Effector memory CD4-positive, alpha-beta T cell (primary cell): ENCODE measurements at places on chromosomes 6 and 20.

DNA sequence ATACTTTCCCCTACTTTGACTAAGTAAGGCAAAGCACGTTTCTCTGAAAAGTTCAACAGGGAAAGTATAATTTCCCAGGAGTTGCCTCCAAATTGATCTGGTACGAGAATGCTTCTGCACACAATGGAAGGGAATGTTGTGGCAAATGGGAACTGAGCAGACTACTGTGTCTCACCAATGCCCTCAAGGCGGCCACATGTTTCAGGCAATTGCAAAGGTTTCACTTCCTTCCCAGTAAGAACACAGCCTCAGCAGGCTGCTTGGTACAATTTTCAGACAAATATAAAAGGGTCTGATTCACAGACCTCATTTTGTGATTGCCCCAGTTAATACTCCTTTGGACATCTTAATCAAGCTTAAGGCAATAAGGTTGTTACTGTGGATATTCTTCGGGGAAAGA lies 71.2 kb downstream of the KIAA0319 start:
- no peaks in the 10 kb centered on the region for H3K27me3 ChIP-seq
- H3K4me3 ChIP-seq = no peak overlapping the region
- no peaks in the 10 kb centered on the region for H3K36me3 ChIP-seq
- no peak for DNase-seq
- no peaks in the 10 kb centered on the region for H3K4me1 ChIP-seq

DNA sequence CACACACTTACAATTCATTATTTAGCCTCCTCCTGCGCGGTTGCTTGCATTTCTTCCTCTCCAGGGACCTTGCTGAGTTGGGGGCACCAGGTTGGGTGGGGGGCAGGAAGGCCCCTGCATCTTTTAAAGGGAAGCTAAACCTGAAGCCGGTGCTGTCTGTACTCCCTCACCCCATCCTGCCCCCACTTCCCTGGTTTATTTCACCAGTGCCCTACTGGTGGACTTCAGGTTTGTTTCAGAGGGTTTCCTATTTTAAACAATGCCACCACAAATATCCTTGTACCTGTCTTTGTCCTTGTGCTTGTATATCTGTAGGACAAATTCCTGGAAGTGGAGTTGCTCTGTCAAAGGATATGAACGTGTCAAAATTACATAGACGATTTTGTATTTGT lies 21.0 kb downstream of the PTK7 start:
- no peak overlapping the region for H3K4me3 ChIP-seq
- no peak overlapping the region for H3K27ac ChIP-seq
- no peak for DNase-seq
- no peaks in the 10 kb centered on the region for H3K4me1 ChIP-seq

- peaks cover 17% of the 10 kb centered on the region for H3K27me3 ChIP-seq
- no peak for DNase-seq
- no peak overlapping the region for H3K4me3 ChIP-seq
- no peak overlapping the region for H3K27ac ChIP-seq
Observed at GRCh38 chr6:10401632-10402223, 13.1 kb downstream of the TFAP2A start.

GRCh38 chr20:8639112-8639778 lies 429.6 kb upstream of the PLCB4 start:
- DNase-seq = no peak
- H3K36me3 ChIP-seq = no peaks in the 10 kb centered on the region
- no peaks in the 10 kb centered on the region for H3K4me1 ChIP-seq
- H3K27me3 ChIP-seq = no peaks in the 10 kb centered on the region
- H3K27ac ChIP-seq = no peak overlapping the region

DNA sequence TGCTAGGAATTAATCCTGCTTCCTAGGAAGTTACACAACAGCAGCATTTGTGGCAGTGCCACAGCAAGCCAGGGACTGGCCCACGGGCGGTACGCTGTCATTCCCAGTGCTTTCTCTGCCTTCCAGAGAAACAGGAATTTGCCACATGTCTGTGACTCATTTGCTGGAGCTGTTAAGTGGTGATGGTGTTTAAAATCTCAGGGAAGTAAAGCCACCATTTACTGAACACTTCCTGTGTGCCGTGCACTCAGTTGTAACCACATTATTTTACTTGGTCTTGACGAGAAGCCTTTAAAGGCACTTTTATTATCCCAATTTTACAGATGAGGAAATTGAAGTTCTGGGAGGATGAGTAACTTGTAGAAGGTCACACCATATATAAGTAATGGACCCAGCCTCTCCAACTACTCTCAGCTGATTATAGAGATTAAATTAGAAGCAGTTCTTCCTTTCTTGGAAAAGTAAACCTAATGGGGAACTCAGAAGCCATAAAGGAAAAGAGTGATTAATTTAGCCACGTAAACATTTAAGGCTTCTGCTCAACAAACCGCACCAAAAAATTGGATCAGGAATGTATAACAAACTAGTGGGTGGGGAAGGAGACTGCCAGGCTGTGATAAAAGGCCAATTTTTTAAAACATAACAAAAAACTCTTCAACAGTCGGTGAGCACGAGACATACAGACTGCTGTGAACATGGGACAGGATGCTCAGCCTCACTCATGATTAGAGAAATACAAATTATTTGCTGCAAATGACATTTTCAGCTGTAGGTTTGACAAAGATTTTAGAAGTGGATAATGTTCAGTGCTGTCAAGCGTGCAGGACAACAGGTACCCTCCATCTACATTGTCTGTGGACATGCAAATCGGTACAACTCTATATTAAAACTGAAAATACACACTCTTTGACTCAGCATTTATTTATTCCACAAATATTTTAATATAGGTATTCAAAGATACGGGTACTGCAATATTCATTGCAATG lies 311.2 kb downstream of the NRN1 start:
- H3K27me3 ChIP-seq = no peaks in the 10 kb centered on the region
- no peak overlapping the region for H3K4me3 ChIP-seq
- no peaks in the 10 kb centered on the region for H3K4me1 ChIP-seq

DNA sequence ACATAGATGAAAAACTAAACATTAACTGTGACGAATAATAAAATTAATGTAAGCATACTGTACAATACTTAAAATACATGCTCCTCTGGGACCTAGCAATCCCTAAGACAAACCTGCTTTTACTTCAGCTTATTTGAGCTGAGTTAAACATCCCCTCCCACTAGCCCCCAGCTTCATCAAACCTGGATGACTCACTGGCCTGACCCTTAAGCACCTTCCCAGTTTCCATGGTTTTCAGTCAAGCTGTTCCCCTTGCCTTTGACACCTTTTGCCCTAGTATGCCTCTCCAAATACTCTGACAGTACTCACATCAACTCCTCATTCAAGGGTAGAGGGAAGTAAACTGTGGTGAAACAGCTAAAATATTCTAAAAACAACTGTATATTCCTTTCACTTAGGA lies 4.2 kb downstream of the ELOVL4 start:
- H3K27me3 ChIP-seq = peaks cover 11% of the 10 kb centered on the region
- no peaks in the 10 kb centered on the region for H3K36me3 ChIP-seq
- no peak overlapping the region for H3K27ac ChIP-seq

DNA sequence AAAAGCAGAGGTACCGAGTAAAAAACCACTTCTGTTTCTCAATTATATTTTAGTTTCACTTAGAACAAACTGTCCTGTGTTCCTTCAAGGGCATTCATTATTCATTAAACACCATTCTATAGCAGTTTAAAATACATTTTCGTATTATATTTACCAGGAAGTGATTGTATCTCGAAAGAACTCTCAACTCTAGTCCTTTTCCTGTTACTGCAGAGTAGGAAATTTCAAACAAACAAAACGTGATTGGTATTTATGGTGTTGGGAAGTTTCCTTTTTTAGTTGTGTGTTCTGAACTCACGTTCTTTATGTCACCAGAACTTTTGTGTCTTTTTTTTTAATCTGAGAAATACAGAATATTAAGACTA lies 139.5 kb upstream of the BTBD3 start:
- no peak overlapping the region for H3K27ac ChIP-seq
- no peaks in the 10 kb centered on the region for H3K27me3 ChIP-seq
- H3K4me1 ChIP-seq = no peaks in the 10 kb centered on the region
- no peak for DNase-seq
- no peak overlapping the region for H3K4me3 ChIP-seq

DNA sequence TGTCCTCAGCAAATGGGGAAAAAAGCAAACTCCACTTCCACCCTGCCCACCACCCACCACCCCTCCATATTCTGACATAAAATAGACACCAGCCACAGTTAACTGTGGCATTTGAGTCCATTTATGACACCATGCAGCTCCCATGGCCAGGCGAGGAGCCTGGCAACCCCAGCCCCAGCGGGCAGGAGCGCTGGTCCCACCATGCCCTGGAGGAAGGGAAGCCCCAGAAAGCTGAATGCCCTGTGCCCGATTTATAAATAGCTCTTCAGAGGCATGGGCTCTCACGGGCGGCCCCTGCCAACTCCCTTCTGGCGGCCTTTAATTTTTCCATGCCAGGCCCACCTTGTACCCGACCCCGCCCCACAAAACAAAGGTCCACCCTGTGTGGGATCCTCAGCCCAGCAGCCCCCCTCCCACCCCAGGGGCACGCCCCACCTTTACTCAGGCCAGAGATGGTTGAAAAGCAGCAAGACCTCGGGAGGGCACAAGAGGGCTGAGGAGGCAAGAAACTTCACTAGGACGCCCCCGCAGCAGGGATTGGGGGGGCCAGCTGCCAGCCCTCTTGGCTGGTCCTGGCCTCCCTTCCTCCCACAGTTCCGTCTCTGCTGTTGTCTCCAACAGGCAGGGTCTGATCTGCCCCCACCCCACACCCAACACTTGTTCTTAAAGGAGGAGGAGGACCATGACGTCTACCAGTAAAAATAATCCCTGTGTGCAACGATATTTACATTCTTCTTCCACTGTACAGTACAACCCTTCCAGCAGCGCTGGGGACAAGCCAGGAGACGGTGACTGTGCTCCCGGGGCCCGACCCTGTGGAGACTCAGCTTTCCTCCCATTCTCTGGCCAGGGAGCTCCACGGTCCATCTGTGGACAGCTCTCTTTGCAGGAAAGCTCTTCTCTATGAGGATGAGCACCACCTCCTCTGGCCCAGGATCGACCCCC lies 115.6 kb upstream of the CDYL start:
- H3K4me1 ChIP-seq = no peaks in the 10 kb centered on the region
- no peaks in the 10 kb centered on the region for H3K27me3 ChIP-seq

DNA sequence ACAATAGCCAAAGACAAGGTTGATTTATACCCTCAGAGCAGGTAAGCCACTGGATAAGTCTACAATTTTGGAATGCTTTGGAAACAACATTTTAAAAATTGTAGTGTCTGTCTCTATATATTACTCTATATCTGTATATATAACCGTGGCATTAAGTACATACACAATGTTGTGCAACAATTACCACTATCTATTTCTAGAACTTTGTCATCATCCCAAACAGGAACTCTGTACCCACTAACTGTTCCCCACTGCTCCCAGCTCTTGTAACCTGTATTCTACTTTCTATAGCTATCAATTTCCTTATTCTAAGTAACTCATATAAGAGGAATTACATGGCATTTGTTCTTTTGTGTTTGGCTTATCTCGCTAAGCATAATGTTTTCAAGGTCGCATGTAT lies 78.2 kb upstream of the ASCC3 start:
- H3K4me1 ChIP-seq = no peaks in the 10 kb centered on the region
- no peak for DNase-seq
- no peaks in the 10 kb centered on the region for H3K36me3 ChIP-seq

GRCh38 chr6:147881432-147881831 lies 372.9 kb downstream of the SAMD5 start:
- no peak overlapping the region for H3K4me3 ChIP-seq
- no peak overlapping the region for H3K27ac ChIP-seq
- H3K4me1 ChIP-seq = no peaks in the 10 kb centered on the region
- no peaks in the 10 kb centered on the region for H3K27me3 ChIP-seq
- no peak for DNase-seq
- no peaks in the 10 kb centered on the region for H3K36me3 ChIP-seq

DNA sequence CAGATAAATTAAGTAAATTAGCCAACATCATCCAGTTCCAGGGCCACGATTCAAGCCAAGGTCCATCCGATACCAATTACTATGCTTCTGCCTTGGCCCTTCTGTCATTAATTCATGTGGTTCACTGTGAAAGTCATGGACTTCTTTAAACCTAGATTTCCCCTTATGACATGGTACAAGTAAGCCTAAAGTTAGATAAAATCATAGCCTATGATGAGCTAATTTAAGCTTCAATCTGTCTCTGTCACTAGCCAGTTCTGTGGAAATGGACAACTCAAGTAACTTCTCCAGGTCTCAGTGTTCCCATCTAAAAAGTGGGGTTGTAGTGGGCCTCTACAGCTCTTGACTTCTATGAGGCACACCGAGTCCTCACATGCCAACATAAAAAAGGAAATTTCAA lies 225.5 kb upstream of the MARCKS start:
- no peak overlapping the region for H3K4me3 ChIP-seq
- H3K36me3 ChIP-seq = no peaks in the 10 kb centered on the region
- H3K27me3 ChIP-seq = no peaks in the 10 kb centered on the region
- H3K27ac ChIP-seq = no peak overlapping the region
- DNase-seq = no peak

DNA sequence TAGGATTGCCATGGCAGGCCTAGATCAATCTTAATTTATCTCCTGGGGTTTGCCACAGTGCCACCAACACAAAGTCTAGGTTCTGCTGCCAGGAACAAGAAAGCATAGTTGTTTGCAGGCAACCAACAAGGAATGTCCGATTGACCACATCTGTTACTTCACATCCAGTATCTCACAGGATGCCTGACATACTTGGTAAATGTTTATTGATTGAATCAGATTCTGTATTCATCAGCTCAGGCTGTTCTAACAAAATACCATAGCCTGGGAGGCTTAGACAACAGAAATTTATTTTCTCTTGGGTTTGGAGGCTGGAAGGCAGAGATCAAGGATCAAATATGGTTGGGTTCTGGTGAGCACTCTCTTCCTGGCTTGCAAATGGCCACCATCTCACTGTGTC lies 26.3 kb upstream of the MC3R start:
- H3K27ac ChIP-seq = no peak overlapping the region
- H3K4me1 ChIP-seq = no peaks in the 10 kb centered on the region
- no peaks in the 10 kb centered on the region for H3K27me3 ChIP-seq
- no peak for DNase-seq

GRCh38 chr6:44356487-44356886 lies 14.0 kb downstream of the SPATS1 start:
- no peaks in the 10 kb centered on the region for H3K27me3 ChIP-seq
- no peak overlapping the region for H3K27ac ChIP-seq
- no peak overlapping the region for H3K4me3 ChIP-seq
- H3K4me1 ChIP-seq = no peaks in the 10 kb centered on the region
- no peak for DNase-seq

DNA sequence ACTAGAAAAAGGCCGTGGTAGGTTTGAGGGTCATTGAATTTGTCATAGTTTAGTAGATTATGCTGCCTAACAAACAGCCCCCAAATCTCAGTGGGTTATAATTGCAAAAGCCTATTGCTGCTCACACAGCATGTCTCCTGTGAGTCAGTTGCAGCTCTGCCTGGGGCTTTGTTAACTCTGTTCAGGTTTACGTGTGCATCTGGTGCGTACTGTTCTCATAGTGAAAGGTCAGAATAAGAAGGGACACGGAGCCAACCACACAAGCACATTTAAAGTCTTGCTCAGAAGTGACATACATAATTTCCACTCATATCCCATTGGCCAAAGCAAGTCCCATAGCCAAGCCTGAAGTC lies 48.1 kb upstream of the BMP2 start:
- no peaks in the 10 kb centered on the region for H3K27me3 ChIP-seq
- no peaks in the 10 kb centered on the region for H3K4me1 ChIP-seq
- H3K27ac ChIP-seq = no peak overlapping the region
- H3K4me3 ChIP-seq = no peak overlapping the region

- H3K4me3 ChIP-seq = no peak overlapping the region
- no peak overlapping the region for H3K27ac ChIP-seq
- no peaks in the 10 kb centered on the region for H3K27me3 ChIP-seq
- no peaks in the 10 kb centered on the region for H3K4me1 ChIP-seq
- H3K36me3 ChIP-seq = no peaks in the 10 kb centered on the region
- DNase-seq = no peak
Observed at GRCh38 chr20:753136-753535, 15.2 kb downstream of the SLC52A3 start.
